ENCODE measurements at places on chromosomes 13 and 19.
A peak's percentile ranks its signal among the peaks of the same experiment; 100 is the strongest.

- DNase-seq: no peak
Measured at GRCh38 chr13:31038834-31039552, 106.5 kb downstream of the TEX26 start.

DNA sequence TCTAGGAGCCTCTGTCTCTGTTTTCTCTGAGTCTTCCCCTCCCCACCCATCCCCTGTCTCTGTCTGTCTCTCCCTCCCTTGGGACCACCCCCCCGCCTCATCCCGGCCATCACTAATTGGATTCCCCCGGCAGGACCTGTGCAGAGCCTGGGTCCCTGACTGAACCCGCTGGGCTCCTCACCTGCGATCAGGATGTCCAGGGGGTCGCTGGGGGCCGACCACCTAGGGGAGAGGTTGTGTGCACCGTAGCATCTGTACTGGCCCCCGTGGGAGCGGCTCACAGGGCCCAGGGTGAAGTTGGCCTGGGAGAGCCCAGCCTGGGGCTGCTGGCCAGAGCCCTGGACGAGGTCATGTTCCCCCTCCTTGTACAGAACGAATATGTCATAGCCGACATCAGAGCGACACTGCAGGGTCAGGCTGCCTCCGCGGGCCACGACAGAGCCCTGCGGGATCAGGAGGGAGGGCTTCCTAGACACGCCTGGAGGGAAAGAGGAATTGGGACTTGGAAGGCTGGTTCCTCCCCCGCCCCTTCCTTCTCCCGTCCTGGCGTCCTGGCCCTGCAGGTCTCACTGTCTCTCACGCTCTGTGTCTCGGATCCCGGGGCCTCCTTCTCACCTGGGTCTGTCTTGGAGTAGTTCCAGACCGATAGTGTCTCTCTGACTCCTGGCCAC is 1.8 kb downstream of the LILRB5 start:
- no peak for DNase-seq

GRCh38 chr19:5663904-5664303 is 16.4 kb downstream of the MICOS13 start:
- no peak for DNase-seq

DNA sequence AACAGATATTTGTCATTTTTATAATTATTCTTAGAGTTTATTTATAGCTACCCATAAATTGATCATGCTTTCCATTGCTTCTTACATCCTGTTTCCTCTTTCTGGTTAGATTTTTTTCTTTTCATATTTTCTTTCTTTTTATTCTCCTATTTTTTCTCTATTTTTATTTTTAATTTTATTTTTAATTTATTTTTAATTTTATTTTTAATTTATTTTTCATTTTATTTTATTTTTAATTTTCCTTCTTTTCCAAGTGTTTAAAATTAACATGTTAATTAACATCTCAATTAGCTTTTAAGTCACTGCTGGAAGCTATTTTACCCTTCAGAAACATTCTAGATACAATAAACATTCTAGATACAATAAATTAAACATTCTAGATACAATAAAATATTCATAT is 269.6 kb downstream of the B3GLCT start:
- no peak for DNase-seq

DNA sequence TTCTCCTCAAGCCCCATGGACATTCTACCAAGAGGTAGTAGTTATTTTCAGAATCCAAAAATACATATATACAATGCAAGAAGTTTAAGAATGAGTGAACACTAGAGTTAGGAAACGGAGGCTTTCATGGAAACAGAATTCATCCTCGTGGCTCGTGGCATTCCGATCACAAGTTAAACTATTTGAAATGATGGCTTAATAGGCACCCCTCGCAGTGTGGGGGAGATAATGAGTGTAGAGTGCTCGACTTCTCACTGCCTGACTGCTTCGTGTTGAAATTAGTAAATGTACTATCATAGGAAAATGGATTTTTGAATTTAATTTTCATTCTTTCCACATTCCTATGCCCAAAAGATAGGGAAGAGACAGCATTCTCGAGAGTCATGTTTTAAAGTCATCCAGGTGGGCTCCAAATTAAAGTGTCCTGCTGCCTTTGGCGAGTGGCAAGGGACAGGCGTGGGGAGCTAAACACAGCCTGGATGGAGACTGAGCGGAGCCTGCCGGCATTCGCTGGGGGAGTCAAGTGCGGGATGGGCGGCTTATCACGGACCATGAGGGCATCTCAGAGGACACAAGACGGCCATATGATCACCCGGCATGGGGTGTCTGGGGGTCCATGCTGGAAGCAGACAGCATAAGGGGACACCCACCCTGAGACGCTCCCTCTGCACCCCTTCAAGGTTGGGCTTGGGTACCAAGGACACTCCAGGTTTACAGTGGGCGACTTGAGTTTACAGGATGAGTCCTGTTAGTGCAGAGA is 165.2 kb downstream of the TEX29 start:
- no peak for DNase-seq

GRCh38 chr13:20105161-20105689 is 55.6 kb downstream of the GJA3 start:
- no peak for DNase-seq

- no peak for DNase-seq
Measured at GRCh38 chr13:52878831-52879230, 30.4 kb upstream of the PCDH8 start.

GRCh38 chr13:62209529-62209928 is 793.9 kb upstream of the PCDH20 start:
- DNase-seq: no peak

DNA sequence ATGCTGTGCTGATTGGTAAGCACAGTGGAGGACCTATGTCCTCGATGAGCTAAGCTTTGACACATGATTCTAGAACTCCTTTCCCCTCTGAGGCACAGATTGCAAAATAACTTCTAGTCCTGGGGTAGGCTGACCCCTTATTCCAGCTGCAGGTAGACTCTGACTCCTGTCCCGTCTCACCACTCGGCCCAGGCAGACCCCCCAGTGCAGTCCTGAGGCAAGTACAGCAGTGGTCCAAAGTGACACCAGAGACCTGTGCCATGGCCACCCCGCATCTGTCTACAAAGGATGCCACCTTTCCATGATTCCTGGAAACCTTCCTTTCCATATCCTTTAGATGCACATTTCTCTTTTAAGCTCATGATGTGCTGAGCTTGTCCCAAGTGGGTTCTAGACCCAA is 482.5 kb downstream of the ZNF536 start:
- DNase-seq: no peak

DNA sequence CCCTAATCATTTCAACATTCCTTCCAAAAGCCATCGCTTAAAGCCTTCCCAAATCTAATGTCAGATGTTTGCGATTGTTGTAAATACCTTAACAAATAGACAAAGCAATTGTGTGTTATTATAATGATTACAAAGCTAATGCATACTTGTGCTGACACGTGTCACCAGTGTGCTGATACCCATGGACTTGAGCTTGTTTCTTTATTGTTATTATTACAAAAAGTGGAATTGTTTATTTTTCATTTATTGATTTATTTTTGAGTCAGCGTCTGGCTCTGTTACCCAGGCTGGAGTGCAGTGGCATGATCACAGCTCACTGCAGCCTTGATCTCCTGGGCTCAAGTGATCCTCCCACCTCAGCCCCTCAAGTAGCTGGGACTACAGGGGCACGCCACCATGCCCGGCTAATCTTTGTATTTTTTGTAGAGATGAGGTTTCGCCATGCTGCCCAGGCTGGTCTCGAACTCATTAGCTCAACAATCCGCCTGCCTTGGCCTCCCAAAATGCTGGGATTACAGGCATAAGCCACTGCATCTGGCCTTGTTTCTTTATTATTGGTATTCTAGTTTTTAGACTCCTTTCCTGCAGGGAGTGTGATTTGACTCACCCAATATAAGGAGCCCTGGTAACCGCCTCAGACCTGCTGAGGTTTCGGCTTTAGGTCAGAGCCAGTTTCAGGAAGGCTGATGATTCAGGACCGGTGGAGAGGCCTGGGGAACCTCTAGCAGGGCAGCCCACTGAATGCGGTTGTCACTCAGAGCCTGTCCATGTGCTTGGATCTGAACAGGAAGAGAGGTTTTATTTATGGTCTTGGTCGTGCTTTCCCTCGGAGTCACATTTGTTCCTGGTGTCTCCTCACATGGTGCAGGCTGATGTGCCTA is 2.1 kb upstream of the FBXO17 start:
- no peak for DNase-seq

GRCh38 chr19:15841875-15842569 is 26.6 kb upstream of the OR10H1 start:
- no peak for DNase-seq

DNA sequence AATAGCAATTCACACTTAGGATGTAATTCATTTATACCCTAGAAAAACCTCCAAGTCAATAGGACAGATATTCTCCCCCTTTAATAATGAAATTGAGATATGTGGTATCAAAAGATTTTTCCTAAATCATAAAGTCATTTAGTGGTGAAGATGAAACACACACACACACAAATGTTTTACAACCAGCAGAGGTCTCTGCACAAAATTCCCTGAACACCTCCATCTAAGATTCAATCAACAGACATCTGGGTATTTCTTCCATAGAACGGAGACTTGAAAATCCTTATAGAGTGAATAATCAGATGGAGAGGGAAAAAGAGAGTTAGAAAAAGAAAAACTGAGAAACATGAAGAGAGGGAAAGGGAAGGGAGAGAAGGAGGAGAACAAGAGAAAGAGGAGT is 52.8 kb downstream of the MYCBP2 start:
- DNase-seq: no peak

DNA sequence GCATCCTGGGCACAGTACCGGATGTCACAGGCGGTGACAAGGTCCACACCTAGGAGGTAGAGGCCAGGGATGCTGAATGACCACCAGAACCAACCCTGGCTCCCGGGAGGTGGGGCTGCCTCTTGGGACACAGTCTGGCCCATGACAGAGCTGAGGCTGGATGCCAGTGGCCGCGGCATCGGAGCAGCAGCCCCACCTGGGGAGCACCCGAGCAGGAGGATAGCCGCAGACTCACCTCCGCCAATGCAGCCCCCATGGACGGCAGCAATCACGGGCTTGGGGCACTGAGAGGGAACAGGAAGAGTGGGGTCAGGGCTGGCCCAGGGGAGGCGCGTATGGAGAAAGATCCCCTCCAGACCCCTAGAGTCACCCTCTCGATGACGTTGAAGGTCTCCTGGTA is 4.3 kb upstream of the LGALS4 start:
- DNase-seq: no peak

- no peak for DNase-seq
Measured at GRCh38 chr13:50995854-50996253, 86.3 kb downstream of the RNASEH2B start.

DNA sequence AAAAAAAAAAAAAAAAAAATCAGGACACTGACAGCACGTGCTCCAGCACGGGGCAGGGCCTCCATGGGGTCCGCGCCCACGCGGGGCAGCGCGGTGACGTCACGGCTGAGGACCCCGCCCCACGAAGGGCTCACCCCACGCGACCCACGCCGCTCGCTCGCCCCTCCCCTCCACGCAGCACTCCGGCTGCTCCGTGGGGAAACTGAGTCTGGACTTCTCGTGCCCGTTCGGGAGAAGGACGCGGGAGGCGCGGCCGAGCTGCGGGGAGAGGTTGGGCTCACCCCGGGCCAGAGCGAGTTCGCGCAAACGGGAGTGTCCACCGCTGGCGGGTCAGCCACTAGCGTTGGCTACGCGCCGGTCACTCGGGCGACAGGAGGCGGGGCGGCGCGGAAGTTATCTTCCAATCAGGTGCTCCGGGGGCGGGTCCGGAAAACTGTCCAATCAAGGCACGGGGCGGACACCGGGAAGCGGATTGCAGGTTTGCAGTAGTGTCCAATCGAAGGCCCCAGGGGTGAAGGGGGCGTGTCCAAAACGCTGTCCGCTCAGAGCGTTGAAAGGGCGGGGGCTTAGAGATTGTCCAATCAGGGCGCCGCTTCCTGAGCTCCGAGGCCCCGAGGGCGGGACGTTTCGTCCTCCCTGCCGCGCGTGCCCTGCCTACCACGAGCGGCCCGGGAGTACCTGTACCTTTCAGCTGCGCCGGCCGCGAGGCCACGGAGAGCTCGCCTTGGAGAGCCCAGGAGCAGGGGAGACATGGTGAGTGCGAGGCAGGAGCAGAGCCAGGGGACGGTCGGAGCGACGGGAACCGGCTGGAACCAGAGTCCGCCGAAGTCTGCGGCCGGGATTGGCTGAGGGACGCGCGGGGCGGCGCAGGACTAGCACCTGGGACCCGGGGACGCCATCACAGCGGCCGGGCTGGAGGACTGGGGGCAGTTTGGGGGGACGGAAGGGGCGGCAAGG is at the start of gene ZNF57:
ZNF57 (plus strand) TSS at position 633 of the 957 bp plus-strand sequence; CDS start at position 751, 118 bp downstream.
- DNase-seq: peak; percentile 98

- DNase-seq: no peak
Measured at GRCh38 chr13:36418022-36418805, 14.1 kb upstream of the CCNA1 start.

DNA sequence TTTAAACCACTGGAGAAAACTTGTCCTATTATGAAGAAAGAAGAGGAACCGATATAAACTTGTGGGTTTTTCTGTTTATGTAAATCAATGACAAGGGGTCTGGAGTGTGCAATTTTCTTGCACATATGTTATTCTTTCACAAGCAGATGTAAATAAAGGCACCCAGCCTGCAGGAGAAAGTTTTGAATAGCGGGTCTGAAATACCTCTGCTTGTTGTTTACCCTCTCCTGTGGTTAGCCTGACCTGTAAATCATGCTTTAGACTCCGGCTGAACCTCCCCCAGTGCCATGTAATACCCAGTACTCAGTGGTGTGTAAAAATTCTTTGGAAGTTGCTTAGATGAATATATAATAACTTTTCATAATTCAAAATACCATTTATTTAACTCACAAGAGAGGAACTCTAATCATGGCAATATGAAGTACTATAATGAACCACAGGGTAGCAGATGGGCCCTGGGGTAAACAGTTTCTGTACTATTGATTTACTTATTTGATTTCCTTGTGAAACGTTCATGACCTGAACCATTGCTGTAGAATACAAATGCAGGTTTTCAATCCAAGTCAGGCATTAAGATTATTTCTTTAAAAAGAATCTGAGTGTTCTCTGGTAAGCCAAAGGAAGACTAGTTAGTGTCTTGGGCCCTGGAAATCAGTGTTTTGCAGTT is 245.1 kb downstream of the LMO7 start:
- no peak for DNase-seq

DNA sequence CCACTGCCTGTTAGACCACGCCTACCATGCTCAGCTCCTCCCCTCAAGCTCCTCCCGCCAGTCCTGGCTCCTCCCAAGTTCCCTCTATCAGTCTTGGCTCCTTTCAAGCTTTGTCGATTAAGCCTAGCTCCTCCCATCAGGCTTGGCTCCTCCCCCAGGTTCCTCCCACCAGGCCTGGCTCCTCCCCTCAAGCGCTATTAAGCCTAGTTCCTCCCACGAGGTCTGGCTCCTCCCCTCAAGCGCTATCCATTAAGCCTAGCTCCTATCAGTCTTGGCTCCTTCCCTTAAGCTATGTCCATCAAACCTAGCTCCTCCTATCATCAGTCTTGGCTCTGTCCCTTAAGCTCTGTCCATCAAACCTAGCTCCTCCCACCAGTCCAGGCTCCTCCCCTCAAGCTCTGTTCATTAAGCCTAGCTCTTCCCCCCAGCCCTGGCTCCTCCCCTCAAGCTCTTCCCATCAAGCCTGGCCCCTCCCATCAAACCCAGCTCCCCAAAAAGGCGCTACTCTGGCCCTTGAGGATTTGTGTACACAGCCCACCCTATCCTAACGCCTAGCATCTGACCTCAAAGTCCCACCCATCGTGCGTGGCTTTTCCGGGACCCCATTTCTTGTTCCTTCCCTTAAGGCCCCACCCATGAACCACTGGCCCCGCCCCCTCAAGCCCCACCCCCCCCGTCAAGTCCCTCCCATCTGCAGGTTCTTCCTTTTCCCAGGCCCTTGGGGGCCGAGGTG is 10.0 kb downstream of the CAMSAP3 start:
- no peak for DNase-seq

- DNase-seq: no peak
Measured at GRCh38 chr19:50510121-50510670, 795 bp downstream of the JOSD2 start.

GRCh38 chr19:10625003-10625761 is at the start of gene SLC44A2:
Gene SLC44A2, plus strand, starts transcription at chr19:10625553. Its CDS starts 81 bp downstream, at chr19:10625634.
- DNase-seq: no peak

GRCh38 chr13:108741930-108742329 is 112.5 kb downstream of the MYO16 start:
- DNase-seq: no peak
